ENCODE measurements at places on chromosomes 3 and 15.

DNA sequence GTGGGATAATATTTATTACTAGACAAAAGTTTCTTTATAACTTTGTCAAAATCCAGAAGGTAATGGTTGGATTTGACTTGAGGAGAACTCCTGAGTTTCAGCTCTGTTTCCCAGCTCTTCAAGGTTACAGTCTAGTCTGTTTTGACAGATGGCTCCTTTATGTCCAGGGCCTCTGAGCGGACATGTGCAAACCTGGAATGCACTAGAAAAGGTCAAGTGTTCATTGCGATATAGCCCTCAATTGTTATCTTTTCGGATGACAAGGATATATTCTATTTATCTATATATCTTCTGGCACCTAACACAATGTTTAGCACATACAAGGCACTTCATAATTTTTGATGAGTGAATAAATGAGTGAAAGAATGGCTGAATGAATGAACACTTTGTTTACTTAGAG, 513.2 kb upstream of the GOLIM4 start:
- no peak for DNase-seq

DNA sequence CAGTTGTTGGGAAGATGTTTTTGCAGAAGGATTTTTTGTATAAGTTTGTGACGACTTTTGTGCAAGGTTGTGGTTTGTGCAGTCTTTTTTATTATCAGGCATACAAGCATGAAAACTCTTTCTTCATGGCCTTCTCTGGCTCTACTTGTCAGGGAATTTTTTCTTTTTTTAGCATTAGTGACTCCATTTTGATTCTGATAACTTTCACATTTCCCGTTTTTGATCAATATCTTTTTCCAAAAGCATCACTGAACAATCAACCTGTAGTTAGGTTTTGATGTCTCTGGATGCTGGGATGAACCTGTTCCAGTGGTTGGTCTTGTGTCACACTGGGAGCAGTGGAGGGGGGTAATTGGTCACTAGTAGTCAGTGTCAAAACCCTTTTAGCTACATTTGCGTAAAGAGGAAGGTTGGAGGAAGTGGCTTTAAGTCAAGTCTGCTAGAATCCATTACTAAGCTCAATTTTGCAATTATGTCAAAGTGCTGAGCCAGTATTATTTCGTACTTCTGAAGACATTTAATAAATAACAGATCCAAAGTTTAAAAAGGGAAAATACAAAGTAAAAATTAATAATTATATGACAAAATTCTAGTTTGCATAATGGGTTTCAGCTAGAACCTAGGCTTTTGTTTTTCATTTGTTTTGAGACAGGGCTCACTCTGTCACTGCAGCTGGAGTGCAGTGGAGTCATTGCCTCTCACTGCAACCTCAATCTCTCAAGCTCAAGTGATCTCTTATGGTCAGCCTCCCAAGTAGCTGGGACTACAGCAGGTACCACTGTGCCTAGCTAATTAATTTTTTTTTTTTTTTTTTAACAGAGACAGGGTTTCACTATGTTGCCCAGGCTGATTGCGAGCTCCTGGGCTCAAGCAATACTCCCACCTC, 18.8 kb upstream of the CFAP161 start:
- no peak for DNase-seq

- DNase-seq: no peak
Observed at GRCh38 chr3:197546307-197547085, 9.3 kb downstream of the BDH1 start.

GRCh38 chr3:87196879-87197278, 30.2 kb upstream of the CHMP2B start:
- no peak for DNase-seq

DNA sequence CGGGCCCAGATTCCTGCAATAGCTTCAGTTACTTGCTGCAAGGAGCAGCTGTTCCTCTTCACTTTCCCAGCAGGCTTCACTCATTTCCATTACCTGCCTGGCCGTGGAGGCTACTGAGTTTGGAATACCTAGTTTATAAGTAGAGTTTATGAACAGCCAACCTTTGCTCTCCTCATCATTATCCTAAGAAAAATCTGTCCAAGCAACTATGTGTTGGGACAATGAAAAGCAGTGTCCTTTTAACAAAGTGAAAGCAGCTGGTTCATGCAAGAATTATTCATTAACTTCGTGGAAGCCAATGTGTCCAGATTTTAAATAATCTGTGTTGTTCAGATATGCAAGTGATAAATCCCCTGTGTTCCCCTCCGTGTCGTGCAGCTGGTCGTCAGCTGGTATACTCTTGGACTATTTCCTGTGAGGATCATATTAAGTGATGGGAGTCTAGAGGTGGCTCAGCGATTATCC, 39.3 kb upstream of the SSR3 start:
- DNase-seq: no peak

- DNase-seq: no peak
Observed at GRCh38 chr3:30332196-30333021, 274.0 kb upstream of the TGFBR2 start.

GRCh38 chr3:161940621-161940965, 444.0 kb downstream of the OTOL1 start:
- no peak for DNase-seq

GRCh38 chr3:37183375-37183831, 9.0 kb upstream of the LRRFIP2 start:
- no peak for DNase-seq

GRCh38 chr3:46090161-46090591, 62.9 kb upstream of the XCR1 start:
- no peak for DNase-seq

GRCh38 chr3:84961521-84962255, 2.9 kb downstream of the CADM2 start:
- DNase-seq: no peak

- no peak for DNase-seq
Observed at GRCh38 chr3:137110392-137110996, 152.7 kb downstream of the IL20RB start.

- DNase-seq: no peak
Observed at GRCh38 chr3:189999718-190000117, 121.0 kb downstream of the P3H2 start.

- no peak for DNase-seq
Observed at GRCh38 chr15:20340931-20341661, 200.5 kb downstream of the GOLGA6L6 start.

GRCh38 chr15:67091071-67091979, 25.9 kb downstream of the SMAD3 start:
- no peak for DNase-seq

DNA sequence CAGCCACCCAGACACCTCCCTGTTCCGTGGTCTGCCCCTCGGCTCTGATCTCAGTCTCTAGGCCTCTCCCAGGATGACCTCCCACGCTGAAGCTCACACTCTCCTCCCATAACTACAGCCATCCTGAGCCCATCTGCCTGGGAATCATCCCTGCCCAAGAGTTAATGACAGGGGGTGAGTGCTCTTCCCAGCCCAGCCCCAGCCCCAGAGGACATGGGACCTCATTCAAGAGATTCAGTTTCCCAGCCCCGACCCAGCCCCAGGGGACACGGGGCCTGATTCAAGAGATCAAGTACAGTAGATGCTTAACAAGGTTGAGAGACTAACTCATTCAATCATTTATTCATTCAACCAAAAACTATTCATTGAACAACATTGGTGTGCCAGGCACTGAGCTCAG, 272.0 kb downstream of the XXYLT1 start:
- DNase-seq: no peak

GRCh38 chr15:32834156-32834555, 116.4 kb downstream of the GREM1 start:
- no peak for DNase-seq

- no peak for DNase-seq
Observed at GRCh38 chr15:71758711-71759110, 51.6 kb upstream of the NR2E3 start.

Data from stimulated activated CD4-positive, alpha-beta T cell treated with anti-CD3 and anti-CD28 coated beads, Interleukin-12 subunit alpha, Interleukin-12 subunit beta, amount 100 ng/mL, for 24 hours (primary cell).